Stimulated activated CD8-positive, alpha-beta memory T cell treated with anti-CD3 and anti-CD28 coated beads, Interleukin-7, amount 100 ng/mL, for 1 hour (primary cell): ENCODE measurements at places on chromosomes 4 and X.

- no peak for DNase-seq
Observed at GRCh38 chr4:102705391-102705935, 55.3 kb downstream of the MANBA start.

DNA sequence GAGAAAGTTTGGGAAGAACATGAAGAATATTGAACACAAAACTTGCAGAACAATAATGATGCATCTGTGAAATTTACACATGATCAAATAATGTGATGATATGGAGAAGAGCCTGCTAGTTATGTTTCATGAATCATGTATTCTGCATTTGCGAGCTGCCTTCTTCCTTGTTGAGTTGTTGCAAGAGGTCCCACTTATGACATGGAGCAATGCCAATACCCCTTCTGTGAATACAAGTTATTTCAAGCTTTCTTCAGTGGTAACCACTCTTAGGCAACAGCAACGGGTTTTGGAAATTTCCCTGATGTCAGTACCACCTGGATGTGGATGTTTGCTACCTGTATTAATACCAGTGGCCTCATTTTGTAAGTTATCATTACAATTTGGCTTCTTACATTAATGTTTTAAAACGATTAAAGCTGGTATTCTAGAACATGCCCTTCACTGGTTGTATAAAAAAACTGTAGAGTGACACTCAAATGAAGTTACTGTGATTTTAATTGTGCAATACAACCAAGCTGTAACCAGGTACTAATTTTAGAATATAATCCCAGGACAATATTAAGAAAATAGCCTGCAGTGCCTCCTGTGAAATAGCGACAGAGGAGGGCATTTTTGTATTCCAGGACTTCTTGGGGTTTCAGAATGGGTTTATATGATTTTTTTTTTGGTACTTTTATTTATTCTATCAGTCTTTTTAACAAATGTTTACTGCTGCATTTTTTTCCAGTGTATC is 25.3 kb downstream of the IQCM start:
- no peak for DNase-seq

DNA sequence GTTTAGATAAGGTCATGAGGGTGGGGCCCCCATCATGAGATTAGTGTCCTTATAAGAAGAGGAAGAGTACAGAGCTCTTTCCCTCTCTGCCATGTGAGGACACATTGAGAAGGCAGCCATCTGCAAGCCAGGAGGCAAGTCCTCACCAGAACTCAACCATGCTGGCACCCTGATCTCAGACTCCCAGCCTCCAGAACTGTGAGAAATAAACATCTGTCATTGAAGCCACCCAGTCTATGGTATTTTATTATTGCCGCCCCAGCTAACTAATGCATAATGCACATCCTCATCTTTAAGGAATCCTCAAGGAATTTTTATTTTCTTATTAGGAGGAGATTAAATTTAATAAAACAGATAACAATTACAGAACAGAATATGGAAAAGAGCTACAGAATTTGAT is 16.7 kb upstream of the EXOSC9 start:
- DNase-seq, result no peak

DNA sequence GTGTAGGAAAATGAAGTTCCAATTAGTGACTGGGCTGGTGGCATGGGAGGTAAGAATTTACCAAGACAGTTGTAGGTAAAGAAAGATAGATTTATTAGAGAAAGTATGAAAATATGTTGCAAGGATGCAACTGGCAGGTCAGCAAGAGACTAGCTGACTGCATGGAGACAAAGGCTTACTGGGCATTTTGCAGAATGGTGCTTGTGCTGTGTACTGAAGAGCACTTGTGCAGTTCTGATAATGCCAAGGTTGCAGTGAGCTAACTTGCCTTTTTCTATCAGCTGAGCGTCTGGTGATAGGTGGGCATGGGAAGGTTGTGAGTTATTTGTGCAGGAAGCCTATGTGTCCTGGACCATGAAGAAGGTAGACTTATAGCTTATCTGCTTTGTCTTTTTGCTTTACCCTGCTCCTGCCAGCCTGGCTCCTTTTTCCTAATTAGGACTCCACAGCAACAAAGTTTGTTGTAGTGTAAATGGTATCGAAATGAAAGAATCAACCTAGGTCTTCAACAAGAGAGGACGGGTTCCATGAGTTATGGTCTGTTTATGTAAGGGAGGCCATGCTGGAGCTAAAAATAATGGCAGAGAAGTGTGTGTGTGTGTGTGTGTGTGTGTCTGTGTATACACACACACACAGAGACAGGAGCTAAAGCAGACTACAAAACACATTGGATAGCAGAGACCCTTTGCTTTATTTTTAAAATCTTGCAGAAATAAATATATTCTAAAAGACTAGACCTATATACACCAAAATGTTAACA is 15.0 kb downstream of the BST1 start:
- no peak for DNase-seq

GRCh38 chr4:16995451-16995850 is 97.0 kb upstream of the LDB2 start:
- DNase-seq, result no peak

GRCh38 chrX:94686071-94686470 is 1012.1 kb downstream of the FAM133A start:
- DNase-seq, result no peak

- DNase-seq, result no peak
Observed at GRCh38 chr4:47372561-47372960, 90.9 kb downstream of the COMMD8 start.

GRCh38 chrX:45001048-45001447 is 128.1 kb downstream of the KDM6A start:
- DNase-seq, result no peak

GRCh38 chr4:12636191-12636590 is 847.9 kb downstream of the RAB28 start:
- DNase-seq, result no peak

- DNase-seq, result no peak
Observed at GRCh38 chr4:184282895-184283654, 65.4 kb upstream of the ENPP6 start.

GRCh38 chrX:108216405-108216804 is 124.8 kb downstream of the ATG4A start:
- no peak for DNase-seq

DNA sequence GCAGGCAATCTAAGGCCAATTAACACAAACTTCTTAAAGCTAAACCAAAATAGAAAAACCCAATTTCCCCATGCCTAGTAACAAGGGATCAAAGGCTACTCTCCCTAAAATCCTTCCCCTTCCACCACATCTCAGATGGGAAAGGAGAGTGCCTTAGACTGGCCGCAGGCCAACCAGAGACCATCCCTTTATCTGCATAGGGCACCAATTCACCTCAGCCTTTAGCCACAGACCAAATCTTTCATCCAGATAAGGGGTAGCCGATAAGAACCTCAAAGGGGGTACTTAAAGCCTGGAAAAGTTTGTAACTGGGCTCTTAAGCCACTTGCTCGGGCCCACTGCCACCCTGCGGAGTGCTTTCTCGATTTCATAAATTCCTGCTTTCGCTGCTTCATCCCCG is 68.3 kb downstream of the TEX13C start:
- DNase-seq, result no peak

DNA sequence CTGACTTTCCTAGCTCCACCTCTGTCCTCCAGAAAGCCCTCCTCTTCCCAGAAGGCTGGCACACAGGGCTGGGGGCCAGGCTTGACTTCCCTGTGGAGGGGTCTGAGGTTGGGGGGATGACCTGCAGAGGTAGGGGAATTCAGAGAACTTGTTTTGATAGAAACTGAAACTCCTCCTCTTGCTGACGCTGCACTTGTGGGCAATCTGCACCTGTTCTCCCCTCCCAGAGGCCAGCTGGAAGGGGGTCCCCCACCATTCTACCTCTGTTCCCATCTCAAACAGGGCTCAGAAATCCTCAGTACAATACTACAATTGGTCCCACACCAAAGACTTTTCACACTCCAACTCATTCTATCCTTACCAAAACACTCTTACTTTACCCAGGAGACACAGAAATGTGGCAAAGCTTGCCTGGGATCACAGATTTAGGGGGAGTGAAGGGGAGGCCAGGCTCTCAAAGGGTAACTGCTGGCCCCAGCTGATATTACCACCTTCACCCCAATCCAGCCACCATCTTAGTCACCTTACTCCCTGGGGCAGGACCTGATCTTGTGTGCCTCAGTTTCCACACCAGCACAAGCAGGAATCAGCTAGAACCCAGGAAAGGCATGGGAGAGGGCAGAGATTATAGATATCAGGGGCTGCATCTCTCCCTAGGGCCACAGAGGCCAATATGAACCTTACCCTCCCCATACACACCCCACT is 18.5 kb downstream of the OTUD5 start:
- DNase-seq, result no peak

GRCh38 chrX:79140731-79141130 is 3.8 kb upstream of the GPR174 start:
- no peak for DNase-seq

- DNase-seq, result no peak
Observed at GRCh38 chrX:3664921-3665320, 48.5 kb downstream of the PRKX start.

DNA sequence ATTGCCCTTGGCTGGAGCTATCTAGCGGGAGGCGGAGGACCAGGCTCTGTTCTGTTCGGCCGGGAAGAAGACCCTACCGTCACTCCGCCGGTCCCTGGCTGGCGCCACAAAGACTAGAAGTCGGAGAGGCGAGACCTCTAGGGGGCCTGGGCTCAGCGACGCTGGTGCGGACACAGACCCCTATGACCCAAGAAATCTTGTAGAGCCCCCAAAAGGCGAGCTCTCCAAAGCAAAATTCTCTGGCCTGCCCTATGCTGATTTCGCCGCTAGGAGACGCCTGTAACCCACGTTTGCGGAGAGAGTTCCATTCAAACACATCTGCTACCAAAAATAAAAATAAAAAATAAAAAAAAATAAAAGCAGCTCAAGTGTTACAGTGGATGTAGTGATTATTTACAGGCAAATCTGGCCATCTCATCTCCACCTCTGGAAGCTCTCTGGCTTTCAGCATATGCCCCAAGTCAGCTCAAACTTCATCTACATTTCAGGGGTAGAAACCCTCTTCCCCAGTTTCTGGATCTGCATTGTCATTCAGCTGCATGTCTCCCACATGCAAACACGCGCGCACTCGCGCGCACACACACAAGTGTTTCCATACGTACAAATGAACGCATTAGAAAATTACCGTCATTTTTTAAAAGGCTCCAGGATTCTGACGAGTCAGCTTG is 2.4 kb upstream of the PCDH10 start:
- DNase-seq, result no peak

GRCh38 chr4:63226229-63226628 is 1183.0 kb downstream of the TECRL start:
- DNase-seq, result no peak

- no peak for DNase-seq
Observed at GRCh38 chrX:43552156-43552555, 103.9 kb upstream of the MAOA start.

GRCh38 chr4:56414135-56414670 is 21.2 kb downstream of the PPAT start:
- no peak for DNase-seq

DNA sequence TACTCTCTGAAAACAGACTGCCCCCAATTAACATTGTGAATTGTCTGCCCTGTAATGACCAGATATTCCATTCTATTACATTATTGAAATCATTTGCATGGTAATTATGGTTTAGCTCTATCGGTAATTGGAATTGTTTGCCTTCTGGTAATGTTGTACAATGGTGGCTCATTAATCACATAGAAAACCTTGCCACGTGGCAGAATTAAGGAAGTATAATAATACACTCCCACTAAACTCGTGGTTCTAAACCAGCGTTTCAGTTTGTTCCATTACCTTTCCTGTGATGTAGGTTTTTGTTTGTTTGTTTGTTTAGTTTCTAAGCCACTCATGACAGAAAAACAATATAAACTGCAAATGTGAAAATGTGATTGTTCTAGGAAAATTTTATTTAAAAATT is 45.1 kb upstream of the TAPT1 start:
- DNase-seq, result no peak

GRCh38 chrX:120452131-120452530 is 17.0 kb downstream of the LAMP2 start:
- DNase-seq, result no peak

DNA sequence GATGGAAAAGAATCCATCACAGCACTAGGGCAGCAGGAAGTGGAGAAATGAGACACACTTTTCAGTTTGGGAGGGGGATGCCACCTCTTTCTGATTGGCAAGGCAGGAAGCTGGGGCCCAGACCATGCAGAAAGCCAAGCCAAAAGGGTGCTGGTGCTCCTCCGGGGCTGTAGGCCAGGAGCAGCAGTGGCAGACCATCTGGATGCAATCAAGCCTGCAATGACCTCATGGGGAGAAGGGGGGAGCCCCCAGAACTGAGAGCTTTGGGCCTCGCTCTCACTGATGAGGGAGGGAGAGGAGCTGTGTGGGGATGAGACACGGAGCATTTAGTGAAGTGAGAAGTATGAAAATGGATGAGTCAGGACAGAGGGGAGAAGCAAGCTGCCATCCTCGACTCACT is 141.3 kb upstream of the NALF2 start:
- no peak for DNase-seq

- no peak for DNase-seq
Observed at GRCh38 chr4:22500831-22501714, 14.8 kb downstream of the ADGRA3 start.

GRCh38 chr4:29311247-29311646 is 1408.9 kb upstream of the PCDH7 start:
- DNase-seq, result no peak

GRCh38 chrX:123477673-123478072 is 255.2 kb downstream of the THOC2 start:
- DNase-seq, result no peak

DNA sequence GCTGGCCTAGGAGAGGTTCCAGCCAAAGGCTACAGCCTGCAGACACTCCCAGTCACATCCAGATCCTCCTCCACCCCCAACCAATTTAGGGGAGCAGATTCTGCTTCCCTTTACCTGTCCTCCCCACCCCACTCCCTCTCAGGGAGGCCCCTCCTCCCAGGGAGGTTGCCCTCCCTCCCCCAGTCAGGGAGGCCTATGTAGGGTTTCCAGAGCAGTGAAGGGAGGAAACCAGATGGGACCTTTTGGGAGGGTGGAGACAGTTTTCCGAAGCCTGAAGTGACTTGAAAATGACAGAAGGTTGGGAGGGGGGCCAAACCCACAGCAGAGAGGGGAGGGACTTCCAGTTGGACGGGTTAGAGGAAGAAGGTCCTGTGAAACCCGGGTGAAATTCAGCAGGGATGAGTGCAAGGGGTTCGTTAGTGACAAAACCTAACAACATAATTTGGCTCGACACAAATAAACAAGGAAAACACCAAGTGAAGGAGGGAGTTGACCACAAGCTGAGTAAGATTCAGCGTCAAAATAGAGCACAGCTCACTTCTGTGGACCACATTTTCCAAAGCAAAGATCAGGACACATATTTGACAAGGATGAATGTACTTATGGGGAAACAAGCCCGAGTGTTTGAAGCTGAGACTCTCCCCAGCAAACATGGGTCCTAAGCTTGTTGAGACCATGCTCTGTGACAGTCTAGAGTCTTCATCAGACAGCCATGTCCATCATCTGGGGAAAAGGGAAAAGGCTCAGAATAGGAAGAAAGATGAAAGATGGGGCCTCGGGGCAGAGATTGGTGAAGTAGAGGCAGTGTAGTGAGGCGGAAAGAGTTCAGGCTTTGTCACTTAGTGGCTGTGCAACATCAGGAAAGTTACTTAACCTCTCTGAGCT is 46.4 kb downstream of the PRPS1 start:
- DNase-seq, result no peak
